ENCODE measurements at places on chromosomes 12 and 14. TPM values are rescaled to one million over a fixed set of nuclear protein-coding genes. Genes with fewer than 3 reads are reported as not detected.

The C12orf50 gene
- total RNA-seq: not detected

The LLPH gene
- total RNA-seq: 20.7 TPM

The SCN8A gene
- total RNA-seq: 0.35 TPM

The OR5AU1 gene
- not detected for total RNA-seq

GRCh38 chr12:97575403-97576193 lies 113.0 kb downstream of the RMST start:
- H3K27ac ChIP-seq: no peak overlapping the region
- H3K4me3 ChIP-seq: no peak overlapping the region
- no peak for DNase-seq
- H3K27me3 ChIP-seq: no peaks in the 10 kb centered on the region
- H3K36me3 ChIP-seq: no peaks in the 10 kb centered on the region
- H3K4me1 ChIP-seq: no peaks in the 10 kb centered on the region

DNA sequence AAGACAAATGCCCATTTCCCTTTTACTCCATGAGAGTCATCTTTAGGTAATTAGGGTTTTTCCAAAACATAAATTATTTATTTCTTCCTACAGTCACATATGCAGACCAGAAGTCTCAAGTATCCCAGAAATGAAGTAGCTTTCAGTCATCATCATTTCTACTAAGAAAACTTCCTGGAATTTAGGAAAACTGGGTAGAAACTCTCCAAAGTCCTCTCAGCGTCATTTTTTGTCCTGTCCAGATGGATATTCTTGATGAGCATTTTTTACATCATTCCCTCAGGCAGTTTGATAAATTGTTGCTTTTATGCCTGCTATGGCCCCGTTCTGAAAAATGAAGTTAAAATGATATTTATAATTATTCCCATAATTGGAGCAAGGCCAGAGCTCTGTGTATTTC lies 93.9 kb upstream of the DCN start:
- H3K27me3 ChIP-seq: peaks cover 18% of the 10 kb centered on the region
- no peaks in the 10 kb centered on the region for H3K36me3 ChIP-seq
- DNase-seq: no peak
- H3K4me1 ChIP-seq: no peaks in the 10 kb centered on the region

GRCh38 chr14:104464907-104465306 lies 114.7 kb upstream of the C14orf180 start:
- H3K27ac ChIP-seq: no peak overlapping the region
- H3K4me1 ChIP-seq: peaks cover 18% of the 10 kb centered on the region
- peaks cover 8% of the 10 kb centered on the region for H3K36me3 ChIP-seq
- DNase-seq: no peak
- H3K27me3 ChIP-seq: peaks cover 68% of the 10 kb centered on the region
- H3K4me3 ChIP-seq: no peak overlapping the region

DNA sequence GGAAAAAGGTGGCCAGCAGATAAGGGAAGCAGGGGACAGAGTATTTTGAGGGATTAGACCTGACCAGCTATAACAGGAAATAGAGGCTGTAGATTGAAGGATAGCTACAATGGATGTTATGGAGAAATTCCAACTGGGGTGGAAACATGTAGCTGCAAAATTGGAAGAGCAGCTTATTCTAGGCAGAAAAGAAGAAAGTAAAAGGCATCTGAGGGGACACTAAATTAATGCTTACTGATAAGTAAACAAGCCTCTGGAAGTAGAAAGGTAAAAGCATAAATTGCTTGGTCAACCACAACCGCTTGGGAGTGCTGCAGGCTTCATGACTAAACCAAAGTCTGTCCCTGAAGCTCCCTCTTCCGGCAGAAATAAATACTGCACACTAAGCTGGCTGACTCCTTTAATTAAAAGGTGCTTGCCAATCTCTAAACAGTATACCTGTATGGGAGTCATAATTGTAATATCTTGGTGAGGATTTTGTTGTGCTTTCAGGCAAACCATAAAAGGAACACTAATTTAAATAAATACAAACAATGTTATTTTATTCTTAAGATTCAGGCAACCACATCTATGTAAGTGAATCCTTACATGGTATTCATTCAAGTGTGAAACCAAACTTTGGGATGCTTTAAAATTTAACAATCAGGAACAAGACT lies 7.7 kb downstream of the UBC start:
- H3K4me1 ChIP-seq: peaks cover 28% of the 10 kb centered on the region
- H3K36me3 ChIP-seq: peaks cover 8% of the 10 kb centered on the region
- no peak overlapping the region for H3K4me3 ChIP-seq

- H3K27ac ChIP-seq: no peak overlapping the region
- H3K27me3 ChIP-seq: peaks cover 10% of the 10 kb centered on the region
- H3K4me1 ChIP-seq: no peaks in the 10 kb centered on the region
- H3K36me3 ChIP-seq: peaks cover 3% of the 10 kb centered on the region
Measured at GRCh38 chr12:105659355-105660075, 329.0 kb downstream of the C12orf75 start.

DNA sequence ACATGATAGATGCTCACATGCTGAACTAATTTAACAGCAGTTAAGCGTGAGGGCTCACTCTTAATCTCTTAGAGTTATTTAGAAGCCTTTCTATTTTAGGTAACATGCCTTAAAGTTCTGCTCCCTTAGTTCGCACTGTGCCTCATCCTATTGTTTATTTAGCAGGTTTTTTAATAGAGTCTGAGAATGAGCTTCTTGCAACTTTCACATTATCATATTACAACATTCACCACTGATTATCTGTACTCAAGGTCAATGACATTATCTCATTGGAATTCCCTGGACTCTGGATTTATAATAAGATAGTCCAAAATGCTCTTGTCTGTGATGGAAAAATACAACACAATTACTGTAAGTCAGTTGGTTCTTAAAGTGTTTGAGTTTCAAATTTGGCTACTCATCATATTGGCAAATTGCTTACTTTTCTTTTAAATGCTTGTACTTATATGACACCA lies 183.6 kb upstream of the SLC38A2 start:
- peaks cover 3% of the 10 kb centered on the region for H3K36me3 ChIP-seq
- H3K27me3 ChIP-seq: peaks cover 5% of the 10 kb centered on the region
- no peak overlapping the region for H3K27ac ChIP-seq
- no peak for DNase-seq

- no peak overlapping the region for H3K27ac ChIP-seq
- no peaks in the 10 kb centered on the region for H3K36me3 ChIP-seq
- H3K4me3 ChIP-seq: no peak overlapping the region
- DNase-seq: no peak
- peaks cover 3% of the 10 kb centered on the region for H3K4me1 ChIP-seq
- no peaks in the 10 kb centered on the region for H3K27me3 ChIP-seq
Measured at GRCh38 chr14:72501439-72501838, 392.5 kb downstream of the DPF3 start.

DNA sequence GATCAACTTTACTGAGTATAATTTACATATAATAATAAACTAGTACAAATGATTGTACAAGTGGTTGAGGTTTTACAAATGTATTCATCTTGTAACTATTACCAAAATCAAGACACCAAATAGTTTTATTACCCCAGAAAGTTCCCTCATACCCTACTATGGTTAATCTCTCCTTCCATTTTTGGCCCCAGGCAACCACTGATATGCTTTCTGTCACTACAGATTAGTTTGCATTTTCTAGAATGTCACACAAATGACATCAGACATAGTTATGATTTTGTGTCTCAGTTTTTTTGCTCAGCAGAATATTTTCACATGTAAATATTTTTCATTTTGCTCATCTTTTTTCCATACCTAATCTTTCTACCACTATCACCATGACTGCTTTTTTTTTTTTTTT lies 49.1 kb downstream of the TMX1 start:
- no peak overlapping the region for H3K27ac ChIP-seq
- H3K4me3 ChIP-seq: no peak overlapping the region
- DNase-seq: no peak

DNA sequence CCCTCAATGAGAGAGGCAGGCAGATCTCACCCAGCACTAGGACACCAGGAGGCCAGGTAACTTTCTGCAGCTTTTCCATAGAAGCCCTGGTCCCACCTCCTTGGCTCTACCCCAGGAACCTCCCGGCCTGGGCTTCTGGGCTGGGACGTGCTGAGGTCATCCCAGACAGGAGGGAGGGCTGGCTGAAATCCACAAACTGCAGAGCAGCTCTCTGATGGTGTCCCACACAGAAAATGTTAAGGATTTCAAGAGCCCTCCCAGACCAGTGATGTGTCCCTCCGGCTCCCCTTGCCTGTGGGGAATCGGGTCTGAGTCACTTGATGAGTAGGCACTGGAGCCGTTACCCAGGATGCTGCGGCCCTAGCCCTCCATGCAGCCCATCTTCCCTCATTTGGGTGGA lies 124.1 kb downstream of the ESRRB start:
- H3K36me3 ChIP-seq: peaks cover 3% of the 10 kb centered on the region
- no peak for DNase-seq
- H3K27me3 ChIP-seq: peaks cover 51% of the 10 kb centered on the region

DNA sequence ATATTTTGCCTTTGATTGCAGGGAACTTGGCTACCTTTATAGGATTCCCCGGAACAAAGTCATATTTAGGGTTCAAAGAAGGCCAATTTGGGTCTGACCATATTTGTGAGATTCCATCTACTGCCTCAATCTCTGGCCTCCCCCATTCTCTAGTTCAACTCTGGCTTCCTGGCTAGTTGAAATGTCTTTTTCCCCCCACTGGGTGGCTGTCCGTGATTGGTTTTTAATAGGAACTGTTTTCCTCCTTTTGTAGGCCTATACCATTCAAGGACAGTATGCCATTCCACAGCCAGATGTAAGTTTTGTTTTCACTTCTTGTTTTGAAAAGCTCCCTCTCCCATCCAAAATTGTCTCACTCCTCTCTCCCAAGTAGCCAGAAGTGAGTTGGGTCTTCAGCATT lies 13.8 kb downstream of the PCBP2 start:
- peak overlapping the region; percentile 29 for H3K27ac ChIP-seq
- no peaks in the 10 kb centered on the region for H3K27me3 ChIP-seq
- H3K4me1 ChIP-seq: peaks cover 34% of the 10 kb centered on the region
- peaks cover 5% of the 10 kb centered on the region for H3K36me3 ChIP-seq
- H3K4me3 ChIP-seq: no peak overlapping the region

- no peak overlapping the region for H3K4me3 ChIP-seq
- no peaks in the 10 kb centered on the region for H3K27me3 ChIP-seq
- no peak for DNase-seq
- peaks cover 3% of the 10 kb centered on the region for H3K4me1 ChIP-seq
- peaks cover 5% of the 10 kb centered on the region for H3K36me3 ChIP-seq
Measured at GRCh38 chr14:66490143-66491111, 4.3 kb downstream of the CCDC196 start.

DNA sequence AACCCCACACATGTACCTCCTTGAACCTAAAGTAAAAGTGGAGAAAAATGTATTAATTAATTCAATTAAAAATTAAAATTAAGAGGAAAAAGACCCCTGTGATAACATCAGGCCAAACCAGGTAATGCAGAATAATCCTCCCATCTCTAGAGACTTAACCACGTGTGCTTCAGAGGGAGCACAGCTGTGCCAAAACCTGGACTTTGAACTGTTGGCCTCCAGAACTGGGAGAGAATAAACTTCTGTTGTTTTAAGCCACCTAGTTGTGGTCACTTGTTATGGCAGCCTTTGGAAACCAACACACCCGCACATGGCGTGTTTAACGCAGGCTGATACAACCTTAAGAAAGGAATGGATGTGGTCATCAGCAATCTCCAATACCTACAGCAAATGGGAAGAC lies 23.8 kb downstream of the OAS2 start:
- DNase-seq: no peak
- H3K36me3 ChIP-seq: peaks cover 22% of the 10 kb centered on the region
- no peaks in the 10 kb centered on the region for H3K27me3 ChIP-seq
- H3K27ac ChIP-seq: no peak overlapping the region
- H3K4me1 ChIP-seq: peaks cover 3% of the 10 kb centered on the region

- H3K4me3 ChIP-seq: no peak overlapping the region
- no peak overlapping the region for H3K27ac ChIP-seq
- DNase-seq: no peak
- H3K27me3 ChIP-seq: no peaks in the 10 kb centered on the region
- H3K36me3 ChIP-seq: no peaks in the 10 kb centered on the region
- H3K4me1 ChIP-seq: no peaks in the 10 kb centered on the region
Measured at GRCh38 chr14:47949006-47949405, 273.6 kb upstream of the MDGA2 start.

DNA sequence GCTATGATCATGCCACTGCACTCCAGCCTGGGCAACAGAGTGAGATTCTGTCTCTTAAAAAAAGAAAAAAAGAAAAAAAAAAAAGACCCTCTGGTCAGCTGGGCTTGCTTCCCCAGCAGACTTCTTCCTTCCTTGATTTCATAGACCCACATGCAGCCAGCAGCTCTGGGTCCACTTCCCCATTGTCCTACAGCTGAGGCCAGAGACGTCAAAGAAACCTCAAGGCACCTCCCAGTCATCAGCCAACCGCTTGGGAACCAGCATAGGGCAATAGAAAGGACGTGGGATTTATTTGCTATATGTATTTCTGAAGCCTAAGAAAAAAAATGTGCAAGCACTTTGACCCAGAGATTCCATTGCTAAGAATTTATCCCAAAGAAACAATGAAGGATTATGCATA lies 35.4 kb upstream of the SPPL3 start:
- H3K4me3 ChIP-seq: no peak overlapping the region
- no peak for DNase-seq
- H3K27ac ChIP-seq: no peak overlapping the region
- H3K27me3 ChIP-seq: peaks cover 1% of the 10 kb centered on the region

DNA sequence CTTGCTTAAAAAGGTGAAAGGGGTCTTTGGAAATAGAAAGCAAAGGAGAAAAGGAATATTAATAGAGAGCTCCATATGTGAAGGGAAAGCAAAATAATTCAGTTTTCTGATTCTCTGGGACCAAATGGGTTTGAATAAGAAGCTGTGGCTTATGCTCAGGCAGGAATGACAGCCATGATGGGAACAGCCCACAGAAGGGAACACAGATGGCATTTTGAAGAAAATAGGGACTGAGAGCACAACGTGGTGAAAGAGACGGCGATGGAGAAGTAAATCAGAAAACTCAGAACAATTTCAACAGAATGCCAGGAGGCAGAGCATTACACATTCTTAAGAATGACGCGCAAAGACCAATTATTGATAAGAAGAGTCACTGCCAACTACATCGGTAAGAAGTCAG lies 102.8 kb downstream of the STXBP6 start:
- H3K4me1 ChIP-seq: no peaks in the 10 kb centered on the region
- no peak for DNase-seq
- H3K36me3 ChIP-seq: no peaks in the 10 kb centered on the region
- no peak overlapping the region for H3K27ac ChIP-seq
- no peaks in the 10 kb centered on the region for H3K27me3 ChIP-seq
- no peak overlapping the region for H3K4me3 ChIP-seq

GRCh38 chr12:93783832-93784231 lies 106.7 kb downstream of the CRADD start:
- H3K36me3 ChIP-seq: no peaks in the 10 kb centered on the region
- H3K4me1 ChIP-seq: peaks cover 26% of the 10 kb centered on the region
- DNase-seq: no peak
- H3K4me3 ChIP-seq: peak overlapping the region; percentile 75
- H3K27me3 ChIP-seq: no peaks in the 10 kb centered on the region
- H3K27ac ChIP-seq: peak overlapping the region; percentile 93

GRCh38 chr12:5222011-5222461 lies 178.4 kb downstream of the KCNA5 start:
- no peak overlapping the region for H3K4me3 ChIP-seq
- no peaks in the 10 kb centered on the region for H3K36me3 ChIP-seq
- no peaks in the 10 kb centered on the region for H3K4me1 ChIP-seq

- H3K27ac ChIP-seq: no peak overlapping the region
- no peaks in the 10 kb centered on the region for H3K4me1 ChIP-seq
Measured at GRCh38 chr12:29768372-29768771, 15.4 kb downstream of the TMTC1 start.

GRCh38 chr14:84686550-84686949 lies 843.4 kb upstream of the FLRT2 start:
- H3K27ac ChIP-seq: no peak overlapping the region
- H3K4me3 ChIP-seq: no peak overlapping the region
- H3K4me1 ChIP-seq: no peaks in the 10 kb centered on the region

- H3K27me3 ChIP-seq: peaks cover 8% of the 10 kb centered on the region
- H3K36me3 ChIP-seq: no peaks in the 10 kb centered on the region
- H3K27ac ChIP-seq: no peak overlapping the region
- no peak for DNase-seq
- no peak overlapping the region for H3K4me3 ChIP-seq
Measured at GRCh38 chr12:25524366-25524765, 28.7 kb downstream of the LMNTD1 start.

Measured in T-helper 17 cell (primary cell).